Astrocyte (in vitro differentiated cells and primary cell): ENCODE measurements at places on chromosomes 7 and 10. TPM values are rescaled to one million over a fixed set of nuclear protein-coding genes. Genes with fewer than 3 reads are reported as not detected.

The SUPV3L1 gene
- 31.8 and 34.4 TPM in 2 replicates for total RNA-seq

The TYW1 gene
- 16.3 and 16.6 TPM in 2 replicates for total RNA-seq

The PGAM2 gene
- total RNA-seq, result 0.70 and 0.79 TPM in 2 replicates

The GIMAP6 gene
- not detected in 2 replicates for total RNA-seq

- peak; percentile 63 for DNase-seq
These were observed 99.6 kb upstream of the DIP2C start for GRCh38 chr10:788796-789748.

- DNase-seq, result no peak
These were observed 136.5 kb upstream of the UNC5B start for GRCh38 chr10:71075759-71076472.

DNA sequence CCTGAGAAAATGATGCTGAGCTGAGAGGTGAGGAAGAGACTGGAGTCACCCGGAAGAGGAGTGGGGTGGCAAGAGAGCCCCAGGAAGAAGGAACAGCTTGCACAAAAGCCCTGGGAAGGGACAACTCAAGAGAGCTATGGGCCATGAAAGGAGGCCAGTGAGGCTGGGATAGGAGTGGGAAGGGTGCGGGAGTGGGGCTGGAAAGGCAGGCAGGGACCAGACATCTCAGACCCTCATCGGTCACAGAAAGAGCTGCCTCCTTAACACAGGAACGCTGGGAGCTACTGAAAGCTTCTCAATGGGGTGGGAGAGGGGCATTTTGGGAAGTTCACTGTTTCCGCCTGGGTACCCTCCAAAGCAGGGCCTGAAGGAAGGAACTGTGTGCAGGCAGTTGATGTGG is 122.0 kb upstream of the UNC5B start:
- no peak for DNase-seq

- DNase-seq, result no peak
These were observed 23.7 kb upstream of the MRC1 start for GRCh38 chr10:17785276-17785930.

DNA sequence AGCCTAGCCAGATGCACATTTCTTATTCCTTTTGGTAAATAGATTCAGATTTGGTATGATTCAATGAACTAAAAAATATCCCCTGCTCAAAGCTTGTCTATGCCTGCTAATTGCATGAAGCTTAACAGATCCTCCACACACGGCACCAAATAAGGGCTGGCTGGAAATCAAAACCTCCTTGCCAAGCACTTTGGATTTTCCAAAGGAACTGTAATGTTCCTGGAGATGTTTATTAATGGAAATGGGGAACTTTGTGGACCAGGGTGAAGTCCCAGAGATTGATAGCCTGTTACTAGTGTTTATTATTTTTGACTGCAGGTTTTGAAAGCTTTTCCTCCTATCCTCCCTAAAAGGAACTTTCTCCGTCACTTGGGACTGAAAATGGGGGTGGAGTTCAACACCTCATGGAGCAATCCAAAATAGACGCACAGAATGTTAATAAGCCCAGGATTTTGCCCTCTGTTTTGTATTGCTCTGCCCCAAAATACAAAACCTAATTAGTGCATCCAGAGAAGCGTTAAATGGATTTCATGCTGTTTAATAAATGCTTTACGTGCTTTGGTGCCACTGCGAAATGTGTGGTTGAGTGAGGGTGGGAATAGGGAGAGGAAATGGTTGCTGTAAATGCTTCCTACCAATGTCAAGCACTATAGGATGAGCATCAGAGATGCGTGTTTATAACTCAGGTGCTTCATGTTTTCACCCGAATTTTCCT is 1027.7 kb downstream of the LRMDA start:
- no peak for DNase-seq

GRCh38 chr10:11245095-11245479 is 227.4 kb downstream of the CELF2 start:
- no peak for DNase-seq

DNA sequence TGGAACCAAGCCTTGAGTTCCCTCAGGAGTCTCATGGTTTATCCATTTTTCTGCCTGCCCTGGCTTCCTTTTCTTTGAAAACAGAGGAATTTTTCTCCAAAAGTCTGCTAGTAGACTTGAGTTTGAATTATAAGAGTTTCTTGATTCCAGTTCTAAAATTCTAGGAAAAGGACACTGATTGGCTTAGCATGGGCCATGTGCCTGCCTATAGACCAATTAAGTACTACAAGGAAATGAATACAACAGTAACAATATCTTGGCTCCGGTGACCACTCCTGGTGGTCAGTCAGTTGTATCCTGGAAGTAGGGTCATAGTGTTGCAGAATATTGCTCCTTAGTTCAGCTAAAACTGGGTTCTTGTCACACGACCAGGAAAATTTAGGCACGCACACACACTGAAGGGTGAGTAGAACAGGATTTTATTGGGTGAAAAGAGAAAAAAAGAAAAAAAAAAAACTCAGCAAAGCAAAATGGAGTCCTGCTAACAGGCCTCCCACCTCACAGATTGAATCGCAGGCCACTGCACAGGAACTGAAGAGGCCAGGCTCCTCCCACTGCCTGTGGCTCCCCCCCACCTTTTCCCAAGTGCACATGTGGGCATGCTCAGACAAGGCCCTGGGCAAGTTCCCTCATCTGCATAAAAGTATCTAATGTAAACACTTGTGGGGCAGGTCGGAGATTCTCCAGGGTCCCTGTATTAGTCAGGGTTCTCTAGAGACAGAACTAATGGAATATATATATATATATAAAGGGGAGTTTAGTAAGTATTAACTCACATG is 155.1 kb downstream of the LYZL1 start:
- peak; percentile 20 for DNase-seq

- DNase-seq, result no peak
These were observed 548.9 kb upstream of the FZD8 start for GRCh38 chr10:36191009-36191408.

GRCh38 chr10:20616918-20617810 is 279.9 kb downstream of the NEBL start:
- no peak for DNase-seq

GRCh38 chr7:117872561-117873309 is 506 bp downstream of the CTTNBP2 start:
- no peak for DNase-seq
